Spleen (tissue), 13 donors: ENCODE measurements at places on chromosomes 4 and X. TPM values are rescaled to one million over a fixed set of nuclear protein-coding genes. Genes with fewer than 3 reads are reported as not detected.

GRCh38 chr4:98470366-98470765 lies 188.0 kb downstream of the TSPAN5 start:
- peaks cover 15% of the 10 kb centered on the region for H3K4me1 ChIP-seq
- peaks cover 13% of the 10 kb centered on the region for H3K36me3 ChIP-seq
- no peaks in the 10 kb centered on the region for H3K27me3 ChIP-seq
- DNase-seq: no peak
- H3K27ac ChIP-seq: no peak overlapping the region

- no peaks in the 10 kb centered on the region for H3K4me1 ChIP-seq
- H3K36me3 ChIP-seq: no peaks in the 10 kb centered on the region
- H3K4me3 ChIP-seq: no peak overlapping the region
- no peak for DNase-seq
These were observed 154.7 kb downstream of the BEND2 start for GRCh38 chrX:18065956-18066355.

GRCh38 chrX:13923289-13923688 lies 106.4 kb upstream of the GPM6B start:
- H3K27me3 ChIP-seq: no peaks in the 10 kb centered on the region
- DNase-seq: no peak
- no peak overlapping the region for H3K4me3 ChIP-seq
- no peaks in the 10 kb centered on the region for H3K36me3 ChIP-seq
- no peak overlapping the region for H3K27ac ChIP-seq

GRCh38 chr4:102787096-102787881 lies 26.5 kb upstream of the MANBA start:
- H3K4me1 ChIP-seq: no peaks in the 10 kb centered on the region
- H3K36me3 ChIP-seq: no peaks in the 10 kb centered on the region
- no peak overlapping the region for H3K27ac ChIP-seq

GRCh38 chr4:46329118-46329976 lies 60.6 kb downstream of the GABRA2 start:
- DNase-seq: no peak
- H3K27me3 ChIP-seq: no peaks in the 10 kb centered on the region
- H3K36me3 ChIP-seq: no peaks in the 10 kb centered on the region
- no peak overlapping the region for H3K27ac ChIP-seq

DNA sequence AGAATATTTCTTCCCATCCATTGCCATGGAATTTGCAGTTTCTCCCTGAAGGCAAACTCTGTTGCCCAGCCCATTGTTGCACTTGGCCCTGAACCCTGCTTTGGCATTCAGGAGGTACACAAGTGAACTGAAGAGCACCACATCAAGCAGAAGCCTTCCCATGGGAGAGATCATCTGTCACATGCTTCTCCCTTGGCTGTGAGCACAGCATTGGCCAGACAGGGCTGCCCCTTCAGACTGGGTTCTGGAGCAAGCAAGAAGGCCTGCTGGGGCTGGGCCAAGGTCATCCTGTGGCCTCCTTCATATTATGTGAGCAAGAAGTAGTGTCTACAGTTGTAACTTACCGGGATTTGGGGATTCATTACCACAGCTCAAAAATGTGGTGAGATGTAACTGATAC lies 22.7 kb downstream of the SCML1 start:
- H3K36me3 ChIP-seq: no peaks in the 10 kb centered on the region
- H3K4me3 ChIP-seq: no peak overlapping the region
- DNase-seq: no peak
- peaks cover 5% of the 10 kb centered on the region for H3K27me3 ChIP-seq
- no peaks in the 10 kb centered on the region for H3K4me1 ChIP-seq

- no peak overlapping the region for H3K27ac ChIP-seq
- no peak for DNase-seq
- H3K36me3 ChIP-seq: no peaks in the 10 kb centered on the region
- no peaks in the 10 kb centered on the region for H3K4me1 ChIP-seq
- H3K27me3 ChIP-seq: no peaks in the 10 kb centered on the region
These were observed 126.3 kb downstream of the AASDH start for GRCh38 chr4:56261027-56261426.

DNA sequence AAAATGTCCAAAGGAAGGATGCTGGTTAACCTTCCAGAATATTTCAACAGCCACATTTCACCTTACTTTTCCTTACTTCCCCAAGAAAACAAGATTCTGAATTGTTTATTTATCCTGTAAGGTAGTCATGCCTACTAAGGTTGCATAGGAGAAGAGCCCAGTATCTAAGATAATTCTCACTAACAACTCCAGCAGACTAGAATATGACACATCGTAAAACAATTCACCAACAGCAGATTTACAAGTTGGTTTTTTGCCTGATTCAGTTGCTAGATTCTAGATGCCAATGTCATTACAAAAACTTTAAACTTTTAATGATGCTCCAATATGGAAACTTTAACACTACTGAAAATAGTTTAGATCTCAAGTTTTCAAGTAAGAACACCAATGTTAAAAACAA lies 176.4 kb downstream of the IL13RA2 start:
- no peak overlapping the region for H3K4me3 ChIP-seq
- H3K36me3 ChIP-seq: no peaks in the 10 kb centered on the region
- no peak for DNase-seq

DNA sequence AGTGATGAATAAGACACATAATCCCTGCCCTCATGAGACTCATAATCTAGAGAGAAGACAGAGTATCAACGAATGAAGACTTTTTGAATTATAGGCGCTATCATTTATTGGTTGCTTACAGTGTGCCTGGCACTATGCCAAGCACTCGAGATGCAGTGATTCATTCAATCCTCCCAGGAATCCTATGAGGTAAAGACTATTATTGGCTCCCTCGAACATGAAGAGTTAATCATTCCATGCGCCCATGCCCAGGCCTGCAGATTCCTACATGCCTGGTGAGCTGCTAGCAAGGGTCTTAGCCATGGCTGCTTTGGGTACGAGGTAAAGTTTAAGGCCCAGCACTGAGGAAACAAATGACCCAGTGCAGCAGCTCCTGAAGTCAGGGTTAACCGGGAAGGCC lies 47.0 kb downstream of the TEX13B start:
- no peak overlapping the region for H3K4me3 ChIP-seq
- DNase-seq: no peak
- no peaks in the 10 kb centered on the region for H3K36me3 ChIP-seq
- H3K4me1 ChIP-seq: no peaks in the 10 kb centered on the region

GRCh38 chrX:111013778-111014455 lies 82.1 kb upstream of the PAK3 start:
- no peaks in the 10 kb centered on the region for H3K4me1 ChIP-seq
- H3K27me3 ChIP-seq: no peaks in the 10 kb centered on the region
- H3K36me3 ChIP-seq: no peaks in the 10 kb centered on the region
- no peak overlapping the region for H3K4me3 ChIP-seq
- H3K27ac ChIP-seq: no peak overlapping the region

DNA sequence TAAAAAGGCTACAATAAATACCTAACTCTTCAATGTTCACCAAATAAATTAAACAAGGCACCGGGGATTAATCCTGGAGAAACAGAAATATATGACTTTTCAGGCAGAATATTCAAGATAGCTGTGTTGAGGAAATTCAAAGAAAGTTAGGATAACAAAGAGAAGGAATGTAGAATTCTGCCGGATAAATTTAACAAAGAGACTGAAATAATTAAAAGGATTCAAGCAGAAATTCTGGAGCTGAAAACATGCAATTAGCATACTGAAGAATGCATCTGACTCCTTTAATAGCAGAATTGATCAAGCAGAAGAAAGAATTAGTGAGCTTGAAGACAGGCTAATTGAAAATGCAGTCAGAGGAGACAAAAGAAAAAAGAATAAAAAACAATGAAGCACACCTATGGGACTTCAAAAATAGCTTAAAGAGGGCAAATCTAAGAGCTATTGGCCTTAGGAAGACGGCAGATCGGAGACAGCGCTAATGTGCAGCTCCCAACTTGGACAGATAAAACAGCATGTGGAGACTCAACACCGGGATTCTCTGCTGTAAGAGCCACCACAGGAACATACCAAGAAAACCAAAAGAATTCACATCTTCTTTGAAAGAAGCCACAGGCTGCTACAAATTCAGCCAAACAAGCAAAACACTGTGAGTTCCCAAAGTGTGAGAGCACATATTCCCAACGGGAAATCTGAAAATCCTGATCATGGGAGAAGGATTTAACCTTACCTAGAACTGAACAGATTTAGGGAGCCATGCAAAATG lies 1290.9 kb downstream of the PCDH18 start:
- no peak overlapping the region for H3K4me3 ChIP-seq
- no peak overlapping the region for H3K27ac ChIP-seq
- H3K27me3 ChIP-seq: no peaks in the 10 kb centered on the region

DNA sequence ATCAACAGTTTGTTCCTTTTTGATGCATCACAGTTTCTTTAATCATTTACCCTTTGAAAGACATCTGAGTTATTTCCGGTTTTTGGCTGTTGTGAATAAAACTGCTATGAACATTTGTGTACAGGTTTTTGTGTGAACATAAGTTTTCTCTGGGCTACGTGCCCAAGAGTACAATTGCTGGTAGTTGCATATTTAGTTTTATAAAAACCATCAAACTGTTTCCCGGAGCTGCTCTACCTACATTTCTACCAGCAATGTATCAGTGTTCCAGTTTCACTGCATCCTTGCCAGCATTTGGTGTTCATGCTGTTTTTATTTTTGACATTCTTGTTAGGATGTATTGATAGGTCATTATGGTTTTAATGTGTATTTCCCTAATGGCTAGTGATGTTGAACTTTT lies 17.3 kb downstream of the KDM6A start:
- no peak overlapping the region for H3K4me3 ChIP-seq
- no peak for DNase-seq
- H3K4me1 ChIP-seq: peaks cover 60% of the 10 kb centered on the region
- H3K27me3 ChIP-seq: no peaks in the 10 kb centered on the region
- H3K27ac ChIP-seq: no peak overlapping the region

GRCh38 chrX:40511258-40511657 lies 69.5 kb upstream of the ATP6AP2 start:
- H3K27me3 ChIP-seq: no peaks in the 10 kb centered on the region
- no peak overlapping the region for H3K27ac ChIP-seq
- H3K36me3 ChIP-seq: no peaks in the 10 kb centered on the region
- H3K4me3 ChIP-seq: no peak overlapping the region
- no peak for DNase-seq

- no peaks in the 10 kb centered on the region for H3K36me3 ChIP-seq
- no peaks in the 10 kb centered on the region for H3K27me3 ChIP-seq
These were observed 263.1 kb downstream of the STIM2 start for GRCh38 chr4:27123769-27124124.

GRCh38 chr4:1753697-1754311 lies 32.5 kb downstream of the TACC3 start:
- H3K4me1 ChIP-seq: peaks cover 18% of the 10 kb centered on the region
- H3K36me3 ChIP-seq: no peaks in the 10 kb centered on the region
- no peaks in the 10 kb centered on the region for H3K27me3 ChIP-seq
- H3K4me3 ChIP-seq: no peak overlapping the region

GRCh38 chr4:129335818-129336217 lies 239.9 kb downstream of the C4orf33 start:
- DNase-seq: no peak
- no peaks in the 10 kb centered on the region for H3K4me1 ChIP-seq
- no peak overlapping the region for H3K4me3 ChIP-seq
- H3K27ac ChIP-seq: no peak overlapping the region

DNA sequence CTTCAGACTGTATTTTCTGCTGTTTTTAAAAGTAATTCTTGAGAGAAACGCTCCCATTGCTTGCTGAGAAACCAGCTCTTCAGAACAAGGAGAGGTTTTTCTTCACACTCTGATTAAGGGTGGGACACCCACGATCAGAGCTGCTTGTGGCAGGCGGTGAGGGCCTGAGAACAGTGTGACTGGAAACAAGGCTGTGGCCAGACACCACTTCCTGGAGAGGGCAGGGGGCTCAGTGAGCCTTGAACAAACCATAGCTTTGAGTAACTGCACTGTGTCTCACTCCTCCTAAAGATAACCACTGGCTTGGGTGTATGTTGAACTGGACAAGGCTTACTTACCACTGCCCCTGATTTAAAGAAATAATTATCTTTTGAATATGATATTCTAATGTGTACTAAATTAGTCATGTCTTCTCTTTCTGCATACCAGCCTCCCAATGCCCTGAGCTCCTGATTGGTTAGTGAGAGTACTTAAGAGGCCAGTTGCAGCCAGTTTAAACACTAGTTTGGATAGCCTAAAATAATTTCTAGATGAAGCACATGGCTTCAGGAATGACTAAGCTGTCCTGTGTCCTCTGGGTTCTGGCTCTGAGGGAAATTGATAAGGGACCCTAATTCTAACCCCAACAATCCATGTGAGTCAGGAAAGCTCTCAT lies 3.7 kb upstream of the GPR82 start:
- H3K36me3 ChIP-seq: no peaks in the 10 kb centered on the region
- H3K4me3 ChIP-seq: no peak overlapping the region
- peaks cover 7% of the 10 kb centered on the region for H3K27me3 ChIP-seq
- peak overlapping the region; percentile 12 for H3K27ac ChIP-seq
- DNase-seq: peak; percentile 86
- H3K4me1 ChIP-seq: peaks cover 70% of the 10 kb centered on the region

GRCh38 chrX:101799387-101799786 lies 132.4 kb downstream of the ZMAT1 start:
- H3K36me3 ChIP-seq: no peaks in the 10 kb centered on the region
- DNase-seq: peak; percentile 88
- H3K27ac ChIP-seq: no peak overlapping the region

- no peak overlapping the region for H3K27ac ChIP-seq
- no peaks in the 10 kb centered on the region for H3K36me3 ChIP-seq
- no peak for DNase-seq
- H3K4me3 ChIP-seq: no peak overlapping the region
- H3K27me3 ChIP-seq: no peaks in the 10 kb centered on the region
These were observed 83.5 kb upstream of the PRSS48 start for GRCh38 chr4:151193414-151193813.

DNA sequence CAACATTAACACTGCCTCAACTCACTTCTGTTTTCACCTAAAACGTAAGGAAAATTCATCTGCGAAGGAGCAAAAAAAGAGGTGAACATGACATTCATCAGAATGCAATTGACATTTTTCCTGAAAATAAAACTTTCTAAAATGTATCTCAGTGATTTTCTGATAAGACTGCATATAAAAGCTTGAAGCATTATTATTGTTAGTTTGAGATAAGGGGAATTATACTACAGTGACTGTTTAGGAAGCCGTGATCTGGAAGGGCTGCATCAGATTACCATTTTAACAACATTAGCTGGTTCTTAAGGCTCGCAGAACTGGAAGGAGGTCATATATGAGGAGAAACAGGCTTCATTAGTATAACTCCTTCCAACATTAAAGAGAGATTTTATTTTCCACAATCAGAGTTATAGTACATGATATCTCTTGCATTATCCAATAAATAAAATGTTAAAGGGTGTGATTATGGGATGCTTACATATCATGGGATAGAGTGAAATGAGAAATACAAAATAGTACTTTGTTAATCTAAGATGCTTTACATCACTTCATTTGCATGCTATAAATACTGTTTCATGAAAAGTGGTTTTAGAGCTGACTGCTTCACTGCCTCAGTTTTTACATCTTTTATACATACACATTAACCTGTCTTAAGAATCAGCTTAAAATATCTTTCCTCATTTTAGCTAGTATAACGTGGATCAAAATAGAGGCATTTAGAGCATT lies 1820.1 kb upstream of the TENM3 start:
- H3K4me3 ChIP-seq: no peak overlapping the region
- DNase-seq: no peak
- no peaks in the 10 kb centered on the region for H3K4me1 ChIP-seq
- H3K27me3 ChIP-seq: no peaks in the 10 kb centered on the region
- H3K27ac ChIP-seq: no peak overlapping the region

Gene MAGEA10
- total RNA-seq: not detected

Gene MAGEB2
- not detected for total RNA-seq

Gene SRPX2
- total RNA-seq: 37.9 TPM
